Activated T-helper 1 cell treated with anti-CD3 and anti-CD28 coated beads, Interleukin-12 subunit alpha, Interleukin-12 subunit beta, Interleukin-2, Interleukin-4 antibody, amounts not matched to agents 30 ng/mL and 10 ng/mL and 1 ng/mL, durations not matched to agents 14 hours and 24 hours and 36 hours (primary cell): ENCODE measurements at places on chromosomes 4 and X.

GRCh38 chr4:151417766-151418376, 8.9 kb downstream of the FHIP1A start:
- no peaks in the 10 kb centered on the region for H3K36me3 ChIP-seq
- H3K27me3 ChIP-seq, result peaks cover 6% of the 10 kb centered on the region
- no peak overlapping the region for H3K27ac ChIP-seq
- no peak for DNase-seq

GRCh38 chr4:153062652-153063168, 126.6 kb downstream of the FHDC1 start:
- H3K27ac ChIP-seq, result no peak overlapping the region
- H3K4me3 ChIP-seq, result no peak overlapping the region
- peaks cover 5% of the 10 kb centered on the region for H3K27me3 ChIP-seq

DNA sequence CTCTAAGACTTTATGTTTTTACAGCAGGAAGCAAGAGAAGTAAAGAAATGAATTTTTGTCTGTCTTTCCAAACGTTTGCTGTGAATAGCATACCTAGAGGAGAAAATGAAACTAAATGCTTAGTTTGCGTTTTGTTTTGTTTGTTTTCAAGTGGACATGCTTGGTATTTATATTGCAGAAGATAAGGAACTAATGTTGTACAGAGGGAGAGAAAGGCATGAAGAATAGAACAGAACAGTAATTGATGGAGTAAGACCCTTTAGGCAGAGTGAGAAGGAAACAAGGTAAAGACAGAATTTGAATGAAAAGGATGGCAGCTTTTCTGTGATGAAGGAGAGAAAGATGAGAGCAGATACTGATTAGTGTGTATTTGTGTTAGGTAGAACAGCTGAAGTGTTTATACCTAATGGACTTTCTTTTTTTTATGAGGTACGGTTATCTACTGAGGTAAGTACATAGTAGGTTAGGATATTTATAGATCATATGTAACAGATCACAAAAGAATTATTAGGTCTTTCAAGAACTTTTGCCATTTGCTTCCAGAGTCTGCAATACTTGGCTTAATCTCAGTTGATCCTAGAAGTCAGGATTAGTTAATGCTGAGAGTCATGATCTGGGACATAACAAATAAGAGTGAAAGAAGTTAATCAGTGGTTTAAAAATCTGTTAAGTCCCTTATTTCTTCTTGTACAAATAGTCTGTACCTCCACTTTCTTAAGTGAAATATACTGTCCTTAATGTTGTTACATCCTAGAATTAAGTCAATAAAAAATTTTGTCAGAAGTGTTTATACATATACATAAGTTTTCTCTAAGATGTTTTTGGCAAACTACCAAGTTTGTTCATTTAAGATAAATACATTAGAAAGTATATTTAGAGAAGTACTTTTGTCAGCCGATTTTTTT, 36.8 kb downstream of the FABP2 start:
- H3K4me3 ChIP-seq, result peak overlapping the region; percentile 69
- H3K36me3 ChIP-seq, result peaks cover 3% of the 10 kb centered on the region
- H3K27me3 ChIP-seq, result no peaks in the 10 kb centered on the region
- no peak for DNase-seq

GRCh38 chrX:99914635-99915034, 495.4 kb downstream of the PCDH19 start:
- H3K27ac ChIP-seq, result no peak overlapping the region
- H3K27me3 ChIP-seq, result no peaks in the 10 kb centered on the region
- no peaks in the 10 kb centered on the region for H3K36me3 ChIP-seq
- H3K4me3 ChIP-seq, result no peak overlapping the region
